GM23338 (cell line): ENCODE measurements at places on chromosomes 5 and 9.
A peak's percentile ranks its signal among the peaks of the same experiment; 100 is the strongest.

DNA sequence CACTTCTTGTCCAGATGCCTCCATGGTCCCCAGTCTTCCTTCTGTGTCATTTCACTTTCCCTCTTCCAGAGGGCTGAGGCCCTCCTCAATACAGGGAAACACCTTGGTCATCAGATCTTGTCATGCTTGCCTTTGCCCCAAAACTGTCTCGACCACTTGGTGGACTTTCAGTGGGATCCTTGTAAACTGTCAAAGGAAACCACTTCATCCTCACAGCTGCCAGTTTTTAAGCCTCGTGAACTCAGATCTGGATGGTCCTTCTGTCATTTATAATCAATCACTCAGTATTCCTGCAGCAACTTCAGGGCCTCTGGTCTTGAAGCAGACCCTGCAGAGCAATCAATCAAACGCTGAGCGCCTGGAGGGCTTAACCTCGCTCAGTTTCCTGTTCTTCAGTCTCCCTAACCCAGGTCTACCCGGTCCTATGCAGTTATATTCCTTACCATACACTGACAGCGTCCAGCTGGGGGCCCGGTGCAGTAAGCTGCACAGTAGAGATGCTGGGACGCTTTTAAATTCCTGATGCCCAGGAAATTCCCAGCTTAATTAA, 74.6 kb downstream of the GOLPH3 start:
- no peak for DNase-seq

DNA sequence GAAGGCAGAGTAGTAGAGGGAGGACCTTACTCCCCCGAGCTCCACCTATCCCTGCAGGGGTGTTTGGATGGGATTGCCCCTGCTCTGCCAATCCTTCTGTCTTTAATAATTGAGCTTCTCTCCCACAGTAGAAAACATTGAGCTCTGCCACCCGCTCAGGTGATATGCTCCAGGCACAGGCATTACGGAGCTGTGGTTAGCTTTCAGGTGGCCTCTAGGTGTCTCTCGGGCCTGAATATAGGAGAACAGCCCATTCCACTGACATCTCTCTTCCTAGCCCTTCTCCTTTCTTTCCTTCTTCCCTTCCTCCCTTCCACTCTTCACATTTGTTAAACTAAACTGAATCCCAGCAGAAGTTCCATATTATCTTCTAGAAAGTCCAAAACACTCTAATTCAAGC, 203.4 kb downstream of the SYK start:
- DNase-seq = peak; percentile 32

DNA sequence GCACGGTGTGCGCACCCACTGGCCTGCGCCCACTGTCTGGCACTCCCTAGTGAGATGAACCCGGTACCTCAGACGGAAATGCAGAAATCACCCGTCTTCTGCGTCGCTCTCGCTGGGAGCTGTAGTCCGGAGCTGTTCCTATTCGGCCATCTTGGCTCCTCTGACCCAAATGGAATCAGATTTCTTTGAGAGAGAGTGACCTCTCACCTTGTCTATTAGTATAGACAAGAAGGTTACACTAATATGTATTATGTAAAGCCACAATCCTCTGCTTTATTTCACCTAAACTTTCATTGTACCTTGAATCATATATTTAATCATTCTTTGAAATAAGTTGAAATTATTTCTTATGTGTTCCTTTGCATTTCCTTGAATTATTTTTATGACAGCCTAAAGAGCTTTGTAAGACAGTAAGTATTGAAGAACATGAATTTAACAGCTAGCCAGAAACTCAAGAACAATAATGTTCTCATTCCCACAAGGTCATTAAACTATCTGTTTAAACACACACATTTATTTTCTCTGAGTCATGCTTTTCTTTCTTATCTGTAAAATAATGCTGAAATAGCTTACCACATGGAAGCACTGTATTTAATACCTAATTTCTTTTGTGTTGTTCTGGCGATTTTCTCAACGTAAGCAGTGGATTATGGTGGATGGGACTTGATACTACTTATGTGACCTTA, 91.8 kb upstream of the DMRTA1 start:
- no peak for DNase-seq

DNA sequence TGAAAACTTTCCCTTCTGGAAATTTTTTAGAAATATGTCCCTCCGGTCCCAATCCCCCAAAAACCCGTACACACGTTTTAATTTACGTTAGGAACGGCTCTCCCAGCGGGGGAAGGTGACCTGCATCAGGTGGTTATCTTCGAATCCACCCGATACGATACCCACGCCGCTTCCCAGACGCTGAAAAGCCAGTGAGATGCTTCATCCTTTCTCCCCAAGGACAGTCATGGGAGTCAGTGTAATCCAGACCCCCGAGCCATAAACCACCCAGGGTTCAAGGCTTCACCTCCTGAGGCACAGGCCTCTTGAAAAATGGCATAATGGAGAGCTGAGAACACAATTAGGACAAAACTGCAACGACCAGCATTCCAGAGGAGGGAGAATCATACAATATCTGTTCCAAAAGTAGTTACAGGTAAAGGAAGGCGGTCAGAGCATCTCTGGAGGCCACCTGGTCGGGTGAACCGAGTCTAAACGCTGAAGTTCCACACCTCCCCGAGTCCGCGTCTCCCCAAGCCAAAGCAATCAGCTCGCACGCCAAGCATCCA, 857 bp downstream of the FAM169A start:
- DNase-seq = no peak
